Activated T-helper 1 cell treated with Interleukin-2 at 50 U/mL for 16 hours (primary cell): ENCODE measurements at places on chromosomes 16 and 17.

- DNase-seq: no peak
These were observed 38.7 kb upstream of the MRPS23 start for GRCh38 chr17:57888311-57889216.

DNA sequence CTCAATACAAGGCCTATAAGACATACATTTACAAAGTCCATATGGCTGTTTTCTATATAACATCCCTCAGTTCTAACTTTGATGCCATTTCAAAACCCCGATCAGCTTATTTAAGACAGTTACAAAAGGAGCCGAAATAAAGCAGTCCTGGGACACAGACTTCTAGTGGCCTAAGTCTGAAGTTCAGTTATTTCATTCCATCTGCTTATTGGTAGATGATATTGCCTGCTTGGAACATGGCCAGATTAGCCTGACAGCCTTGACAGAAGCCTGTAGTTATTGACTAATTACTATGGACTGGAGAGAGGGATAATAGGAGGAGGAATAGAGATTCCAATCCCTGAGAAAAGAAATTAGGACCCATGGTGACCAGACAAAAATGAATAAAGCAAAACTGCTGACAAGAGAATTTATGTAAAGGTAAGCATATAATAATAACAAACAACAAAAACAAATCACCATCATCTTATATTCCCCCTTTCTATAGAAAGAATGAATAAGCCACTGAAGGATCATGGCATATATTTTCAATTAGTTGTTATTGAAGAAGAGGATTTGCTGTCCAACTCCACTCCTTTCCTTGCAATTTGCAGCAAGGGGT is 206.3 kb upstream of the TOM1L1 start:
- no peak for DNase-seq

DNA sequence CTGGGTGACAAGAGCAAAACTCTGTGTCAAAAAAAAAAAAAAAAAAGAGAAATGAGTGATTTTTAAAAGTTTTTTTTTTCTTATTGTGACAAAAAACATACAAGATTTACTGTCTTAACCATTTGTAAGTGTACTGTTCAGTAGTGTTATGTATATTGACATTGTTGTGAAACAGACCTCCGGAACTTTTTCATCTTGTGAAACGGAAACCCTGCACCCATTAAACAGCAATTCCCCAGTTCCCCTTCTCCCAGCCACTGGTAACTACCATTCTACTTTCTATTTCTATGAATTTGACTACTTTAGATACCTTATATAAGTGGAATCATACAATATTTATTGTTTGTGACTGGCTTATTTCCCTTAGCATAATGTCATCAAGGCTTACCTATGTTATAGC is 18.7 kb downstream of the DUS2 start:
- DNase-seq: no peak

- no peak for DNase-seq
These were observed 11.3 kb upstream of the MAPT start for GRCh38 chr17:45883063-45883462.

DNA sequence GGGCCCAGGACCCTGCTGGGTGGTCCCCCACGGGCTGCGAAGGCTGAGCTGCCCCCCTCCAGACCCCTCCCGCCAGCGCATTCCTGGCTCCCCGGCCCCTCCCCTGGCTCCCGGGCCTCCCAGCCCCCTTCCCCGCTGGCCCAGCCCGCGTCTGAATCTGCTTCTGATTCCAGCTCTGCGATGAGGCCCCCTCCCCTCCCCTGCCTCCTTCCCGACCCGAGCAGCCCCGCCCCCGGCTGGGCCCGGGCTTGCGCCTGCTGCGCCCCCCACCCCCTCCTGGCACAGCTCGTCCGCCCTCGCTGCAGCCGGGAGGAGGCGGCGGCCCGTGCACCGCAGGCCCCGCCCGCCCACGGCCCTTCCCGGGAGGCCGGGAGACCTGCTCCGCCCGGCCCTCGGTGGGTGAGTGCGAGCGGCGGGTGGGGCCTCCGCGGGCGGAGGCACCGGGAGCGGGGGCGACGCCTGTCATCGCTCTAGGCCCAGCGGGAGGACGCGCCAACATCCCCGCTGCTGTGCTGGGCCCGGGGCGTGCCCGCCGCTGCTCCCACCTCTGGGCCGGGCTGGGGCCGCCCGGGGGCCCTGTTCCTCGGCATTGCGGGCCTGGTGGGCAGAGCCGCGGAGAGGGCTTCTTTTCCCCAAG is at the start of gene NTN3:
NTN3 (plus strand) TSS at position 282 of the 637 bp plus-strand sequence. CDS start 405 bp downstream, outside the sequence.
- no peak for DNase-seq

DNA sequence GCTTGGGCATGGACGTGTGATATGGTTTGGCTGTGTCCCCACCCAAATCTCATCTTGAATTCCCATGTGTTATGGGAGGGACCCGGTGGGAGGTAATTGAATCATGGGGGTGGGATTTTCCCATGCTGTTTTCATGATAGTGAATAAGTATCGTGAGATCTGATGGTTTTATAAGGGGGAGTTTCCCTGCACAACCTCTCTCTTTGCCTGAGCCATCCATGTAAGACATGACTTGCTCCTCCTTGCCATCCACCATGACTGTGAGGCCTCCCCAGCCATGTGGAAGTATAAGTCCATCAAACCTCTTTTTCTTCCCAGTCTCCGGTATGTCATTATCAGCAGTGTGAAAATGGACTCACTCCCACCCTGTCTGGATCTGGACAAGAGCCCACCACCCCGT is 393.4 kb downstream of the SEC14L1 start:
- no peak for DNase-seq

DNA sequence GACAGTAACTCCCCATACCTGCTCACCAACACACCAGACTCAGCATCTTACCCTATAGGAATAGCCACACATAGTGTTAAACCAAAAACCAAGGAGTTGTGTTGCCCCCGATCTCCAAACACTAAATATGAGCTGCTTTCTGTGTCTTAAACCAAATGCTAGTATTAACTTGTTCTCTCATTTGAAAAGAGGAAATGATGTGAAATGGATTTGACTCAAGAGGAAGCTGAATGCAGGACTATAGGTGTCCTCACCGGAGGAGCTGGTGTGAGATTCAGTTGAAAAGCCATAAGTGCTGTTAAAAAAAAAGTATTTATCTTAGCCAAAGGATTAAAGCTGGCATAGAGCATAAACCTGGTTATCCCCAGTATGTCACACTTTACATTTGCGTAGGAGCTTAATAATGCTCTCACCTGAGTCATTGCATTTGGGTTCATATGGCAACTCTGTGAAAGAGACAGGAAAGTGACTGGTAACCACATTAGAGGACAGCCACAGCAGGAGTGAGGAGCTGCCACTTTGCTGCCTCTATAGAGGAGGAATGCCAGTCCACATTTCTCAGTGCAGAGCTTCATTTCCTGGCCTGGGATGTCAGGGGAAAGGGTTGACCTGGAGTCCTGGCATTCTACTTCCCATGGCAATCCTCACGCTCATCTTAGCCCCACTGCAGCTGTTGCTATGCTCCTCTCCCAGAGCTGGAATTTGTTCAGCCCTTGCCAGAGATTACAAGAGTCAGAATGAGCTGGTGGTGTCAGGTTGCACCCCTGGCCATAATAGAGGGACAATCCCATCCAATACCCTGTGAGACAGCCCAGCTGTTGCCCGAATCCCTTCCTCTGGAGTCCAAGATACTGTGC is 143.3 kb upstream of the ANKFN1 start:
- no peak for DNase-seq

GRCh38 chr16:21083729-21084268 is 66.8 kb downstream of the DNAH3 start:
- peak; percentile 10 for DNase-seq

GRCh38 chr17:142876-143784 is 5.8 kb downstream of the SCGB1C2 start:
- no peak for DNase-seq

DNA sequence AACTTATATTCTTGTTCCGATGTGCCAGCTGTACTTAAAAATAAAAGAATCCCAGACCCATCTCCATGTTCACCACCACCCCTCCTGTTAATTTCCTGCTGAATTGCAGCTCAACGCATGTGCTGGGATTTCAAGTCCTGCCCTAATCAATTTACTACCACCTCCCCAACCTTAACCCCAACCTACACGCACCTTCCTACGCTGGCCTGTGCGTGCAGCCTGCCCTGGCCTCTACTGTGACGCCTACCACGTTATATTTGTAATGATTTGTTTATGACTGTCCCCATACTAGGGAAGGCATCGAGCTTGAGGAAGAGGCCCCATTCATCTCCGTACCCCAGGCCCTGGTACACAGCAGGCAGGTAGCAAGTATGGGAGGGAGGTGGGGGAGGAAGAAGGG is 251.1 kb downstream of the MRTFB start:
- no peak for DNase-seq

GRCh38 chr16:55017321-55017720 is 86.7 kb downstream of the IRX5 start:
- DNase-seq: no peak

DNA sequence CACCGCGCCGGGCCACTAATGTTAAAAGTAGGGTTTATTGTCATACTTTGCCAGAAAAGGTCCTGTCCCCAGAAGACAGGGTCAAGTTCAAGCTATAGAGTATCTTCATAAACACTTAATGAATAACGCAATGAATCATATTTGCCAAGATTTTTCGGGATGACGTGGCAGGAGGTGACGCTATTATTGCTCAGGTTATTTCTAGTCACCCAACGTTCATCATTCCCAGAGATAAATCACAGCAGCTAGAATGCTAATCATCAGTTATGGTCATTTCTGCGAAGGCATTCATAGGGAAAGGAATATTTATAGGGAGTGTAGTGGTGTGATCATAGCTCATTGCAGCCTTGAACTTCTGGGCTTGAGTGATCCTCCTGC is 2.0 kb downstream of the TMC5 start:
- no peak for DNase-seq

GRCh38 chr17:66518677-66519076 is 216.3 kb downstream of the PRKCA start:
- no peak for DNase-seq

DNA sequence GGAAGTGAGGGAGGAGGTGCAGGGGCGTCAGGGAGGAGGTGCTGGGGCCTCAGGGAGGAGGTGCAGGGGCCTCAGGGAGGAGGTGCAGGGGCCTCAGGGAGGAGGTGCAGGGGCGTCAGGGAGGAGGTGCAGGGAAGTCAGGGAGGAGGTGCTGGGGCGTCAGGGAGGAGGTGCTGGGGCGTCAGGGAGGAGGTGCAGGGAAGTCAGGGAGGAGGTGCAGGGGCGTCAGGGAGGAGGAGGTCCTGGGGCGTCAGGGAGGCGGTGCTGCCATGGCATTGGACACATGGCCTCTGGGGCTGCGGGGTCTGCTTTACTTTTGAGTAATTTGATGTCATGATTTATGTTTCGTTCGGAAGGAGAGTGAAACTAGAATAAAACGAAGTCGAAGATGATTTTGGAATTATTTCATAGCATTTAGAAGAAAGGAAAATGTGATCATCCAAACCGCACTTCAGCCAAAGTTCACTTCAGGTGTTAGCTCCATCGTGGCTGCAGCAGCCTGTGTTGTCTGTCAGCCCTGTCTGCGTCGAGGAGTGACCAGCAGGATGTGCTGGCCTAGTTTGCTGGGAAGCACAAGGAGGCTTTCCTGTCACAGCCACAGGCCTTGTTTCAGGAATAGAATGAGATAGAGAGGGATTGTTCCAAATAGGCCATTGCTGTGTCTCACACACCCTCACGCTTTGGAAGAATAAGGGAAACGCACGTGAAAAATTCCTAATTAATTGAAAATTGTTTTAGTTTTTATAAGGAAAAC is 42.8 kb downstream of the RAB11FIP3 start:
- no peak for DNase-seq

GRCh38 chr16:73172241-73172972 is 124.5 kb upstream of the ZFHX3 start:
- DNase-seq: no peak

- DNase-seq: no peak
These were observed 369.0 kb upstream of the EEF2KMT start for GRCh38 chr16:5466551-5466950.

- no peak for DNase-seq
These were observed 44.4 kb downstream of the VPS53 start for GRCh38 chr17:670286-670685.

GRCh38 chr17:29253037-29253436 is 6.4 kb downstream of the CRYBA1 start:
- DNase-seq: no peak

- DNase-seq: peak; percentile 62
These were observed 12.1 kb upstream of the TBX21 start for GRCh38 chr17:47720754-47721533.
